ENCODE measurements at places on chromosomes 13 and 19. TPM values are rescaled to one million over a fixed set of nuclear protein-coding genes. Genes with fewer than 3 reads are reported as not detected.

C19orf67 gene
- not detected for total RNA-seq

GRCh38 chr13:27789495-27790303 lies 2.6 kb upstream of the GSX1 start:
- DNase-seq: no peak

CDX2 gene
- not detected for total RNA-seq

GRCh38 chr13:59111751-59112171 lies 1052.0 kb downstream of the DIAPH3 start:
- DNase-seq: no peak

PLPP2 gene
- total RNA-seq: 0.41 TPM
